ENCODE measurements at places on chromosomes 2 and 18. TPM values are rescaled to one million over a fixed set of nuclear protein-coding genes. Genes with fewer than 3 reads are reported as not detected.

The CFAP53 gene
- under 0.01 TPM for total RNA-seq

The EPHA4 gene
- 111 TPM for total RNA-seq

The GIGYF2 gene
- 52.5 TPM for total RNA-seq

The NYAP2 gene
- total RNA-seq = not detected

The LYPD6 gene
- total RNA-seq = 0.90 TPM

The CHRND gene
- not detected for total RNA-seq

The SNTG2 gene
- 0.56 TPM for total RNA-seq

The SH2D6 gene
- 0.36 TPM for total RNA-seq

The EN1 gene
- not detected for total RNA-seq

The RAB6C gene
- total RNA-seq = not detected

The SRBD1 gene
- total RNA-seq = 14.7 TPM

The GATA6 gene
- total RNA-seq = 2.5 TPM

The AMER3 gene
- not detected for total RNA-seq

The KIF5C gene
- total RNA-seq = 0.28 TPM

The CCDC85A gene
- 2.8 TPM for total RNA-seq

DNA sequence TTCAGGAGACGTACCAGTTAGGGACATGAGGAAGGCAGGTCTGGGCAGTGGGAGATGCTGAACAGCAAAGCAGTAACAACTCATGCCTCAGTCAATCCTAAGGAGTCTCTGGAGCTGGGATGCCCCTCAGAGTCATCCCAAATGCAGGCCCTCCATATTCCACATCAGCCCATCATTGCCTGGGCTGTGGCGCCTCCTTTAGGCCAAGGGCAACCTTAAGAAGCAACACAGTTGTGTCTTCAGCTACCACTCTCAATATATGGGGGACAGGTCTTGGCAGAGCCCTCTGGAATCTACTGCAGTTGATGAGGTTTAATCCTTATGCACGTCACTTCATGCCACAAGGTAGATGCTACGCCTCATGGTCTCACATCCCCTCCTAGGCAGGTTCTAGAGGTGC, 682.0 kb upstream of the RAB6C start:
- no peak for DNase-seq

DNA sequence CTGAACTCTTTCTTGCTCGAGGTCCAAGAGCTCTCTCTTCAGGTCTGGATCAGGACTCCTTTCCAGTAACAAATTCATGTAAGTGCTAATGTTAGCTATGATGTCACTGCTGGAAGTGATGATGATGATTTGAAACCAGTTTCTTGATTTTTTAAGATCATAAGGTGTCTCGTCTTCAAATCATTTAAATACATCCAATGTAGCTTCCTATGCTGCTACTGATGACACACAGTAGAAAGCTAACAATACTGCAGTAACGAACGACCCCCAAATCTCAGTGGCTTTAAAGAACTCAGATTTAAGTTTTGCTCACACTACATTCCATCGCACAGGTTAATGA, 13.0 kb upstream of the LTBP1 start:
- no peak for DNase-seq

- DNase-seq = no peak
Measured at GRCh38 chr2:189959450-189959849, 103.1 kb downstream of the MSTN start.

DNA sequence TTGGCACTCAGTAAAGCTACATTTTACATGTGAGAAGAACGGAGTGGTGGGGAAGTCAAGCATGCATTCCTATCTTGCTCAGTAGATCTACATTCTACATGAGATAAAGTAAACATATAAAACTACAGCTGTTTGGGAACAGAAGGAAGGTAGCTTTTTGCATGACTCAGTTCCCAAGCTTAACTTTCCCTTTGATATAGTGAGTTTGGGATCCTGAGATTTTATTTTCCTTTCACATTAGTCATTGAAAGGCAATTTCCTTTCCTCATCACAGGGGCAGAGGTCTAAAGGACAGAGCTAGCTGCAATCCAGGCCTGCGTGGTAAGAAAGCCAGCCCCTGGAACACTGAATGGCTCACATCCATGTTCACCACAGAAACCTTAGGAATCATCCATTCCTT, 257.2 kb downstream of the SRBD1 start:
- DNase-seq = peak; percentile 99

DNA sequence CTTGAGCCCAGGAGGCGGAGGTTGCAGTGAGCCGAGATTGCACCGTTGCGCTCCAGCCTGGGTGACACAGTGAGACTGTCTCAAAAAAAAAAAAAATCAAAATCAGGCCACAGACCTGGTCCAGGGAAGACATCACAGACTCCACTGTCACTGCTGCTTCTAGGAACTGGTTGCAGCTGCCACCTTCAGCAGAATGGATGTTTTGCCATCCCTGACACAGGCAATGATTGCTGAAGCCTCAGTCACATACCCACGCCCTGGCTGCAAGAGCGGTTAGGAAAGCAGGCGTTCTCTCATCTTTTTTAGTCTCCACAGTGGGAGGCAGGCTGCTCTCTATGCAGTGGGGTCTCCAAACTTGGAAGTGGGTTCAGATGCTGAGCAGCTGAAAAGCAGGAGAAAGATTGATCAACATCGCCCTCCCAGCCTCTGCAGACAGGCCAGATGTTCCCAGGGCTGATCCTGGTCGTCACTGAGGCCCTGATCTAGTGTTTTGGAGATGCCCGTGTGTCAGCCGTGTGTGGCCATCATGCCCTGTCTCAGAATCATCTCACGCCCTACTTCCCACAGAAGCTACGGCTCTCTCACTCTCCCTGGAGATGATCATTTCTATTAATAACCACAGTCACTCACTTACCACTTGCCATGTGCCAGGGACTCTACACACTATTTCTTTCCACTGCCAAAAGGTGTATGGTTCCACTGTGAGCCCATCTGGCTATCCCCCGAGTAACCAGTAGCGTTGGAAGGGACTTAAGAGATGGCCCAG, 91.8 kb downstream of the PLB1 start:
- DNase-seq = no peak

- no peak for DNase-seq
Measured at GRCh38 chr2:26523750-26524149, 45.8 kb upstream of the OTOF start.

GRCh38 chr2:172977270-172978062, 98.2 kb upstream of the MAP3K20 start:
- DNase-seq = no peak

- DNase-seq = no peak
Measured at GRCh38 chr2:37191253-37191652, 2.8 kb upstream of the SULT6B1 start.

DNA sequence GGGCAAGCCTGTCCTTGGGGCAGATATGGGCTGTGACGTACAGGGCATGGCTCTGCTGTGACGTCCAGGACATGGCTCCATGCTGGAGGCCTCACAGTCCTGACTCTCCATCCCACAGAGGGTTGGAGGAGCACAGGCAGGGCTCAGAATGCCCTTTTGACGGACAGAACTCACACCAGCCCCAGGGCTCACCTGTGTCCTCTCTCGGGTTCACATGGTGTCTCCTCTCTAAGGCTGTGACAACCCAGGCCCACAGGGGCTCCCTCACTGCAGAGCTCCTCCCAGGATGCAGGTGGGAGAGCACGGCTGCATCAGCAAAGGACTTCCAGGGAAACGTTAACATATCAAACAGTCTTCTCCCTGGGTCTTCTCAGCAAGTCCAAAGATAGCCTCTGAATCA, 133.8 kb downstream of the EIPR1 start:
- no peak for DNase-seq

- peak; percentile 75 for DNase-seq
Measured at GRCh38 chr2:3493615-3494007, 25.7 kb downstream of the ADI1 start.

- no peak for DNase-seq
Measured at GRCh38 chr18:10453261-10453805, 1.1 kb upstream of the APCDD1 start.

DNA sequence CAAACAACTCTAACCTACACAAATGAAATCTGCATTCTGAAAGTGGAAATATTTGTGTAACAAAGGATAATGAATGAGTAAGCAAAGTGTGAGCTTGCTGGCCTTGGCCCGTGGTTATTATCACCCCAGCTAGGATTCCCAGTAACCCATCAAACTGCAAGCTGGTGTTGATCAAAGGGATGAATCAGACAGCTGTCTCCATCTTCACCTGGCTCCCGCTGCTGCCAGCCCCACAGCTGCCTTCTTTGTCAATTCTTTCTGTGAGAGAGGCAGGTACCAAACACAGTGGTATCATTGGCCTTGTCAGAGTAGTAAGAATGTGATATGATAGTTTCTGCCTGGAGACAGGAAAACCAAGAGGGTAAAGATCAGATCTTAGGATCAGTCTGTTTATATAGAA, 25.2 kb upstream of the RGPD4 start:
- no peak for DNase-seq

DNA sequence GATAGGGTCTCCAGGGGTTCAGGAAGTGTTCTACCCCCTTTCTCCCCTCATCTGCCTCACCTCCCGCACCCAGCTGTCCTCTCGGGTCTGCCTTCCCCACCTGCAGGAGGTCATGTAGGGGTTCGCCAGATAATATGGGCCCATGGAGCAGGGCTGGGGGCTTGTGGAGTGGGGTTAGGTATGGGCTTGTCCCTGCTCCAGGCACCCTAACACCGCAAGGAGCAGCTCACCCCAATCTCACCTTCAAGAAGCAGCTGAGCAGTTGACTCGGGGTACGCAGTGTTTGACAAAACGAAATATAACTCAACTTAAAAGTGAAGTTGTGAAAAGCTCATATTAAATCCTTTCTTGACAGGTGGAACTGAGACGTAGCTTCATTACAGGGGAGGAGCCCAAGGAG, 99.6 kb downstream of the CTIF start:
- no peak for DNase-seq

- no peak for DNase-seq
Measured at GRCh38 chr2:39128919-39129391, 8.1 kb upstream of the SOS1 start.

- no peak for DNase-seq
Measured at GRCh38 chr2:207734636-207735512, 23.4 kb downstream of the CCNYL1 start.

DNA sequence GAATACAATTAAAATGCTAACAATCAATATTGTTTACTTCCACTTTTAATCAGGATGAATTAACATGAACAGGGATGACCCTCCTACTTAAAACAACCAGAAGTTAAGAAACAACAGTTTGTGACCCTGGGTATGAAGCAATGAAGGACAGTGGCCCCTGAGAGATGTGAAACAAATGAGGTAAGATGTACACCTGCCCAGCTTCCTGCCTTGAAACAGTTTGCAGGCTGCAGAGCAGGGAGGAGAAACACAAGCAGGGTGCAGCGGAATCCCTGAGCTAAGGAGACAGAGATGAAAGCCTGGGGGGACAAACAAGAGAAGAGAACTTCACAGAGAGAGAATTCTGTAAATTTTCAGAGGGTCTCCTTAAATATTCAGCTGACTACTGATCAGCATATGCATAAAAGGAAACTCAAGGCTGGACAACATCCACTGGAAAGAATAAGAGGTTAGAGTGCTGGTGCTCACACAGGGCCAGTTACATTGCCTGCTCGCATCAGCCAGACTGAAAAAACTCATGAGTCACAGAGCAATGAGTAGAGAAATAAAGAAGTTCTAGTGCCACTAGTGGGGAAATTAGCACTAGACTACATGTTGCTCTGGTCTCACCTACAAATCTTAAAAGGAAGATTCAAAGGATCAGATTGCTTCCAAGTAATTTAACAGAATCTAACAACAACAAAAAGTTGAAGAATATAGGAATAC, 106.4 kb downstream of the PID1 start:
- peak; percentile 10 for DNase-seq

- DNase-seq = no peak
Measured at GRCh38 chr2:120786038-120786960, 50.6 kb downstream of the GLI2 start.

DNA sequence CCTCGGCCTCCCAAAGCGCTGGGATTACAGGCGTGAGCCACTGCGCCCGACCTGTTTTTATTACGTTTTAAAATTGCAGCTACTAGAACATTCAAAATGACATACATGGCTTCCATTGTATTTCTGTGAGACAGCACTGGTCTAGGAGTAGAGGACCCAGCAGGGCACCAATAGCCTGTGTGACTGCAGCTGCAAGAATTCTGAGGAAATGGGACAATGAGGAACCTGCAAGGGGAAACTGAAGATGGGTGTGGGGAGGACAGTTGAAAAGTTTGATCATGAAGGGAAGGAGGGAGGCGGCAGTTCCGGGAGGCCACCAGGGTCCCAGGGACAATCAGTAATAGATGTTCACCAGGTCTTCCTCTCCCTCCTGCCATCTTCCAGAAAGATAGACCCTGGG, 13.9 kb upstream of the DNPEP start:
- DNase-seq = no peak

GRCh38 chr2:219416235-219416602, 2.0 kb upstream of the DES start:
- no peak for DNase-seq
